Activated CD4-positive, CD25-positive, alpha-beta regulatory T cell treated with anti-CD3 and anti-CD28 coated beads, Interleukin-2, amount 50 U/mL, for 72 hours (primary cell): ENCODE measurements at places on chromosomes 6 and 20.

- DNase-seq, result no peak
Observed at GRCh38 chr20:37526238-37526838, 1.3 kb downstream of the BLCAP start.

GRCh38 chr6:21666201-21666691 lies 72.7 kb downstream of the SOX4 start:
- no peak for DNase-seq

DNA sequence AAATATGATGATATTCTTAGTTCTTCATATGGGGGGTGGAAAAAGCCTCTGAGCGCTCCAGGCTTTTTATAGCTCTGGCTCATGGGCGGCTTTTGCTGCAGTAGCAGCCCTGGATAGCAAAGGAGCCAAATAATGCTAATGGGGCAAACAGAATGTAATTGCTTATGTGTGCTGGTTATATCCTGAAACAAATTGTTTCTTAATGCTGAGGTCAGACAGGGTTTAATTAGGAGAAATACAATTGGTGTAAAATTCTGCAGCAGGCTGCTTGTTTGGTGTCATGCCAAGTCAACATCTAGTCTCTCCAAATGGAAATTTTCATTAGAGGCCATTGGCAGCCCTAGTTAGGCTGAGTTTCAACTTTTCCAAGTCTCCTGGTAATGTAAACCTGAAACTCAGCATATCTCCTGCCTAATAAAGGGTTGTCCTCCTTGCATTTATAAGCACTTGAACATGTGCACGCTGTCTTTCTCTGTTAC lies 530.1 kb upstream of the NOX3 start:
- no peak for DNase-seq

GRCh38 chr6:28809947-28810658 lies 113.7 kb downstream of the TRIM27 start:
- no peak for DNase-seq

- no peak for DNase-seq
Observed at GRCh38 chr6:123785039-123785438, 18.6 kb upstream of the NKAIN2 start.

DNA sequence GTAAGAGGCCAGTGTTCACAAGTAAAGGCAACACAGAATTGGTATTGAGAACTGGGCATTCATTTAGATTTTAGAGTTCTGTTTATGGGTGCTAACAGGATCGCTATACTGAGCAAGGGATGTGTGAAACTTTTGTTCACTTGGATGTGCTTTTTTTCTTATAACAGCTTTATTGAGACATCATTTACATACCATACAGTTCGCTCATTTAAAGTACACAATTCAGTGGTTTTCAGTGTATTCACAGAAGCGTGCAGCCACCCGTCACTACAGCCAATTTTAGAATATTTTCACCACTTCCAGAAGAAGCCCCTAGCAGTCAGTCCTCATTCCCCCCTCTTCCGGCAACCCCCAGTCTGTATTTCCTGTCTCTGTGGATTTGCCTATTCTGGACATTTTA lies 48.7 kb downstream of the GFRA4 start:
- no peak for DNase-seq

GRCh38 chr6:160912411-160912810 lies 79.2 kb upstream of the MAP3K4 start:
- DNase-seq, result no peak

GRCh38 chr6:149851461-149852110 lies 12.6 kb downstream of the LRP11 start:
- DNase-seq, result no peak

DNA sequence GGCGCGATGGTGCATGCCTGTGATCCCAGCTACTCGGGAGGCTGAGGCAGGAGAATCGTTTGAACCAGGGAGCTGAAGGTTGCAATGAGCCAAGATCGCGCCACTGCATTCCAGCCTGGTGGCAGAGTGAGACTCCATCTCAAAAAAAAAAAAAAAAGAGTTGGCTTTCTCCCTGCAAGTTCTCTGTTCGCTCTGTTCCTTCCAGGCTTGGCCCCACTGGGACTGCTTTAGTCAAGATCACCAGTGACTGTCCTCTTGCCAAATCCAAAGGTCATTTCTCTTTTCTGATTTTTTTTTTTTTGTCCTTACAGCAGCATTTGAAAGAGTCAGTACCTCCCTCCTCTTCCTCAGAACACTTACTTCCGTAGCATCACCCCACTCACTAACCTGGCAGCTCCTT lies 10.8 kb upstream of the GNRH2 start:
- no peak for DNase-seq
